ENCODE measurements at places on chromosomes 3 and 15. TPM values are rescaled to one million over a fixed set of nuclear protein-coding genes. Genes with fewer than 3 reads are reported as not detected.

ILDR1 gene
- polyA plus RNA-seq, result 1.4 TPM

FRG2C gene
- 1.1 TPM for polyA plus RNA-seq

FAM107A gene
- 7.8 TPM for polyA plus RNA-seq

DNA sequence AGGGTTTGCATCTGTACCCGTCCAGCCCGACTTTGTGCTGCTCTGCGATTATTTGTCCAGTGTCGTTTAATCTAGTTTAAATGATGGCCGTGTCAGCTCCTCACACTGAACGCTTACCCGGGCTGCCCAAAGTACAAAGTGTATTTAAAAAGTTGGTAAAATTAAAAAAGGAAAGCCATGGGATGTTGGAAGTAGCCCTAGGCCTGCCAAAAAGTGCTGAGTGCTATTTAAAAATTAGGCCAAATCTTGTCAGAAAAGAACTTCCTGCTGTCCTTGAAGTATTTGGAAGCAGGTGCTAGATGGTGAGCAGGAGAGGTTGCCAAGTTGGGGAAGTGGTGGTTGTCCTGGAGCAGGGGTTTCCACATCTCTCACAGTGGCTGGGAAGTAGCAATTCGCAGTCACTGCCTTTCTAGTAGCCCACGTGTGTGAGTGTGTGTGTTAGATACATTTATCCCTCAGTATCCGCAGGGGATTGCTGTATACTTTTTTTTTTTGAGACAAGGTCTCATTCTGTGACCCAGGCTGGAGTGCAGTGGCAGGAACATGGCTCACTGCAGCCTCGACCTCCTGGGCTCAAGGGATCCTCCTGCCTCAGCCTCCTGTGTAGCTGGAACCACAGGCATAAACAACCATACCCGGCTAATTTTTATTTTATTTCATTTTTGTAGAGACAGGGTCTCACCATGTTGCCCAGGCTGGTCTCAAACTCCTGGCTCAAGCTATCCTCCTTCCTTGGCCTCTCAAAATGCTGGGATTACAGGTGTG lies 664 bp downstream of the PPCDC start:
- peak; percentile 50 for DNase-seq

DNA sequence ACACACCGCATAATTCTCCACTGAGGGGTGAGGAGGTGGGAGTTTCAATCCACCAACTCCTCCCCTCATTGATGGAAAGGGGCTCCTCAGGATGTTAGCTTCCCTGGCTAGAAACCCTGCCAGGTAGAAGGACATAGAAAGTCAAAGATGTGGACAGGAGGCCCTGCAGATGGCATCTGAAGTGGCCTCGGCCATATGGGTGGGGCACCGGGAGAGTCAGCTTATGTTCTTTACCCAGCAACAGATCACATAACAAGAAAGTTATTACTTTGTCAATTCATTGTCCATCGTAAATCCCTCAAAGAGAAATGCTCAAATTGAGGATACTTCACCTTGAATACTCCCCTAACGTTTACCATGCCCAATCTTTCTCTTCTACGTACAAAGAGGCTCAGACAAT lies 97.3 kb upstream of the ARHGEF3 start:
- no peak for DNase-seq

Data from testis (tissue), 5 donors.